ENCODE measurements at places on chromosomes 6 and 20.

DNA sequence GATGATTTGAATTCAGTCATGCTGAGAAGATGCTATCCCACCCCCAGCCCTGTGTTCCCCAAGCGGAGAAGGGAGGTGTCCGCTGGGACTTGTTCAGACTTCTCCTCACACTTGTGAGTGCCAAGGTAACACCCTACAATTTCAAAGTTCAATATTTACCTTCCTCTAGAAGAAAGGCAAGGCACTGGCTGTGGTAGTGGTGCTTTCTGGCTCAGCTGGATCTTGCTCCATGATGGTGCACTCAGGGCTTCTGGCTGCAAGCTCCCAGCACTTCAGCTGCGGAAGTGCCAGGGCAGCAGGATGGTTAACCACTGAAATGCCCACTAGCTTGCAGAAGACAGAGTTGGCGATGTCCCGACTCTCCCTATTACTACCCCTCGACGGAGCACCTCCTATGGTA is 135.4 kb downstream of the MTFR2 start:
- DNase-seq, result no peak

DNA sequence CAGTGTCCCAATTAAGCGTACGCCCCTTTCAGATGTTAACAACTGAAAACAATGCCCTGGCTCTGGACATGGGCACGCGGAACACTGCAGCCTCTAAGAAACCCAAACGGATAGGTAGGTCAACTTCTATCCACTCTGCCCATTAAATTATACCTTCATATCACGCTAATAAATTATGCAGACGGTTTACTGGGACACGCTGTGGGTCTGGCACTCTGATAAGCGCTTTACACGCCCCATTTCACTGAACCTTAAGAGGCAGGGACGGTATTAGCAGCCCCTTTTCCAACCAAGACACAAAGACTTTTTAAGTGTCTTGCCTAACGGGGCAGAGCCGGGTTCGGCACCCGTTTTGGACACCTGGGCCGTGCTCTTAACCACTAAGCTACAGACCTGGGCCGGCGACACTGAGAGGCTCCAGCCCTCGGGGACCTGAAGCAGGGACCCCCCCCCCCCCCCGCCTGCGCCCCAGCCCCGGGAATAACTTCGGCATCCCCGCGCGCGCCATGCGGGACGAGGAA is 744 bp downstream of the STAU1 start:
- DNase-seq, result peak; percentile 25

DNA sequence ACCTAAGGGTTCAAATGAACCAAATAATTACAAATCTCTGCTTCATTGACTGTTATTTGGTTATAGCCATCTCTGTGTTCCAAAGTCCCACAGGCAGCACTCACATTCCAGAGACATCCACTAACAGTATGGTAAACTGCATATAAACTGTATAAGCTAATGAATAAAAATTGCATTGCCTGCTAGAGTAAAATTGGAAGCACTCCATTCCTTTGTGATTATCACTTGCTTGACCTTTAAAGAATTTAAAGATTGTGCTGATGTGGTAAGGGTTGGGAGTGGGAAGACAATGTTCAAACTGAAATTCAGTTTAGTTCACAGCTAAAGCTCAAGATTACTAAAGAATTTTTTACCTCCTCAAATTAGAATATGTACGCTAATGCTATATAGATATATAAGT is 31.0 kb upstream of the OSTM1 start:
- DNase-seq, result no peak

GRCh38 chr6:121435444-121436069 is at the start of gene GJA1:
Gene GJA1 (plus strand): TSS chr6:121435646. CDS start chr6:121446848, 11,202 bp downstream.
- DNase-seq, result no peak

GRCh38 chr20:49115564-49115963 is 69.5 kb downstream of the CSE1L start:
- no peak for DNase-seq

- DNase-seq, result no peak
These were observed 11.7 kb downstream of the LCA5 start for GRCh38 chr6:79525272-79526100.

- no peak for DNase-seq
These were observed 61.5 kb upstream of the UNC93A start for GRCh38 chr6:167229586-167229985.

DNA sequence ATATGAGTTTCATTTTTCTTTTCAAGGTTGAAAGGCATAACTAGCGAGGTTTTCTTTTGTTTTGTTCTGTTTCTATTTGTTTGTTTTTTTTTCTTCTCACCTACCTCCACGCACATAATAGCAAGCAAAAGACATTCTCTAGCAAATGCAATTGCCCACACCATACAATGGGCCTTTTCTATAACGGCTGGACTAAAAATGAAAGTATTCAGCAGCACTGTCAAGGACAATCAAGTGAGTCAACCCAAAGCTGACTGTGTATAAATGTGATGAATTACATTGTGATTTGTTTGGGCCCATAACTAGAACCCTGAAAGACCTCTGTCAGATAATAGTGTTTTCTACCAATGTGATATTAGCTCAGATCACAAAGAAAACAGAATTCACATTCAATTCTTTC is 496.7 kb downstream of the RNF144B start:
- DNase-seq, result no peak

GRCh38 chr6:108666656-108667260 is 106.0 kb downstream of the FOXO3 start:
- no peak for DNase-seq

- DNase-seq, result no peak
These were observed 18.2 kb downstream of the STMND1 start for GRCh38 chr6:17120019-17120418.

- DNase-seq, result no peak
These were observed 4.1 kb upstream of the EFHC1 start for GRCh38 chr6:52415917-52416628.

DNA sequence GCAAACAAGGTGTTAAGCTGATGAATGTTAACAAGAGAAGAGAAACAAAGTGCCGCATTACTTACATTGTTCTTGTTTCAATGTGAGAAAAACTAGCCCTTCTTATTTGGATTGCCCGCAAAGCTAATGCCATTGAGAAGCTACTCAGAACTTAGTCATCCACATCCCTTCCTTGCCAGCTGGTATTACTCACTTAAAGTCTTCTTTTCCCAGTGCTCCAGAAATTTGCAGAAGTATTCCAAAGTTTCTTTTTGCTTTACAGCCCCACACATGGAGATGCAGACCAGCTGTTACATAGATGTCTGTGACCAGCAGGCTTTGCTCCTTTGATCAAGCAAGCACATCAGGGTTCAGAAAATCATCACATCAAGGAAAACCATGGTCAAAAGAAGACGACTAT is 529.0 kb downstream of the TBC1D32 start:
- DNase-seq, result no peak

- no peak for DNase-seq
These were observed 146.9 kb upstream of the SGK1 start for GRCh38 chr6:134464690-134465411.

DNA sequence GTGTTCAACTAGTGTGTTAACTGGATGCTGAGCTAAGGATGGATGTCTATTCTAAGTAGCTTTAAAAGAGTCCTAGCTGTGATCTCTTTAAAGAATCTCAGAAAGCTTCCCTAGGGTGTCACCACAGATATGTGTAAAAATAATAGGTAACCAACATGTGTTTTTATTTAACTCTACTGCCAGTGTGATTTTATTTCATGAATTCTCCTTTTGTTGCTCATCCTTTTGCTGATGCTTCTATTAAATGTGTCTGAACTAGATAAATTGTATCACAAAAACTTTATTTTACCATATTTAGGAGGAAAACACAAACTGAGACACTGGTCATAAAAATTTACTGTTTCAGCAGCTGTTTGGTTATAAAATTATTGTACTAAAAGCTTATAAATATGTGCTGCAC is 809.4 kb upstream of the CITED2 start:
- no peak for DNase-seq

GRCh38 chr20:11447371-11448100 is 470.2 kb upstream of the BTBD3 start:
- no peak for DNase-seq

- DNase-seq, result no peak
These were observed 1353.4 kb downstream of the GRIK2 start for GRCh38 chr6:102746941-102747340.

- no peak for DNase-seq
These were observed 118.2 kb downstream of the TENT5A start for GRCh38 chr6:81634155-81634880.

- no peak for DNase-seq
These were observed 359.7 kb downstream of the BTBD9 start for GRCh38 chr6:38279963-38280588.

- DNase-seq, result no peak
These were observed 15.2 kb downstream of the TBX18 start for GRCh38 chr6:84749181-84749580.

DNA sequence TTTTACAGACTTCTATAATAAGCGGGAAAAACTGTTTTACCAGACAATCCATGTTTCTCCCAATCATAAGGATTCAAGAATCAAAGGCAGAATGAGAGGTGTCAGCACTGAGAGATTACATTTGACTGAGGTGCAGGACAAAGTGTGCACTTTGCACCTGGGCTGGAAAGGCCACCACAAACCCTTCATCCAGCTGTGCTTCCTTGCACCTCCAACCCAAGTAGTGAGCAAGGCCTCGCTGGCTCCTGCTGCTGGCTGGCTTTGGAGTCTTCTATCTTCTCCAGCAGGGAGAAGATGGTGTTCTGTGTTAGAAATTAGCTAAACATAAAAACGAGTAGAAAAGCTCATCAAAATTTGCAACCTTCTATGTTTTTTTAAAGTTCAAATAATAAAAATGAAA is 77.7 kb downstream of the CHD6 start:
- DNase-seq, result no peak

- no peak for DNase-seq
These were observed 4.0 kb downstream of the ELMO2 start for GRCh38 chr20:46402331-46402811.

DNA sequence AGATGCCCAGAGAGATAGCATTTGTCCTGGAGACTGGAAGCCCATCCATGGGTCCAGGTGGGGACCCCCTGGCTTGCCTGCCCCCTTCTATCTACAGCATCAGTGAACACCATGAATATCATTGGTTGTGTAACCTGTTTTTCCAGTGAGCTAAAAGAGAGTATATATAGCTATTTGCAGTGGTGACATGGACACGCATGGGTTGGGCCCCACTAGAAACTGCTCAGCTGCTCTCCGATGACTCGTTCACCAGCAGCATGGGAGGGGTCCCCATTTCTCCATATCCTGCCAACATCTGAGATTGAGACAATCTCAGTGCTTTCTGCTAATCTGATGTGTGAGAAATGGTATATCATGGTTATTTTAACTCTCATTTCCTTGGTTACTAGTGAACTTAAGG is 4.0 kb upstream of the ZC3H12D start:
- DNase-seq, result peak; percentile 60

DNA sequence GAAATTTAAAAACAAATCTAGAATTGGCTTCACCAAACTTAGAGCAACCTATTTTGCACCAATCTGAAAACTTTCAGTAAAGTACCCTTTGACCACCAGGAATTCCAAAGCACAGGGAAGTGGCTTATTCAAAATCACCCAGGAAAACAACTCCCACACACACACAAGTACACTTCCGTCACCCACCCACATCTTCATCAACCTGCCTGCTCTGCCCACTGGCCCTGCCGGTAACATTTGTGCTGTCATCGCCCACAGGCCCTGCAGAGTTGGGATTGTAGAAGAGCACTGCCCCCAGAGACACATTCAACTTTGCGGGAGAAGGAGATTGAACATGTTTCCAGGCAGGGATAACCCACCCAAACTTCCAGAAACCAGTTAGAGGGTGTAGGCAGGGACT is 19.3 kb upstream of the SCML4 start:
- DNase-seq, result peak; percentile 32

DNA sequence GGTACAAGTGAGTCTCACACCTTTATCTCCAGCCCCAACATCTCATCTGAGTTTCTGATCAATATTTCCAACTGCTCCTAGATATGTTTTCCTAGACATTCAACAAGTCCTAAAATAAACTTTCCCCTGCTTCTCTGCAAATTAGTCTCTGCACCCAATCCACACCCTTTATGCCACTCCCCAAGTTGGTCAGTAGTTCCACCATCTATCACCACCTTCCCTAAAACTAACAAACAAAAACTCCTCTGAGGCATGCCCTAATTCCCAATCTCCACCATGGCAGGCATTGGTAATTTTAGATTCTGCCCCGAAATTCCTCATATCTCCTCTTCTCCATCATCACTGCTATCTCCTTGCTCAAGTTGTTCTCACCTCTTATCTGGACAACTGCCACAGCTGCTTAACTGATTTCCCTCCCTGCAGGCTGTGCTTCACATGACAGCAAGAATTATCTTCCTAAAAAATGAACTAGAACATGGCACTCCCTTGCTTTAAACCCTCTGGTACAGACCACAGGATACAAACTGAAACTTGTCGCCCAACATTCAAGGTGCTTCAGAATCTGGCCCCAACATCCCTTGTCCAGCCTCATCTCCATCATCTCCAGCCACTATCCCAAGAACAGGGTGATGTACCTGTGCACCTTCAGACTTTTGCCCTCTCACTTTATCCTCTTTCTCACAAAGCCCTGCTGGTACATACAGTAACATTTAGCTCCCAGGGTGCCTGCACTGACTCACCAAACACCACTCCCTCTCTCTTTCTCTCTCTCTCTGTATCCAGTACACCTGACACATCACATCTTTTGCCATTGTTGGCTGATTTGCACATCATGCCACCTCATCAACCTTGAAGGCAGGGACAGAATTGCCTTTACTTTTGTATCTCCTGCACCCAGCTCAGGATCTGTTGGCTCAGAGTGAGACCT is 55.5 kb downstream of the ZHX3 start:
- DNase-seq, result no peak

DNA sequence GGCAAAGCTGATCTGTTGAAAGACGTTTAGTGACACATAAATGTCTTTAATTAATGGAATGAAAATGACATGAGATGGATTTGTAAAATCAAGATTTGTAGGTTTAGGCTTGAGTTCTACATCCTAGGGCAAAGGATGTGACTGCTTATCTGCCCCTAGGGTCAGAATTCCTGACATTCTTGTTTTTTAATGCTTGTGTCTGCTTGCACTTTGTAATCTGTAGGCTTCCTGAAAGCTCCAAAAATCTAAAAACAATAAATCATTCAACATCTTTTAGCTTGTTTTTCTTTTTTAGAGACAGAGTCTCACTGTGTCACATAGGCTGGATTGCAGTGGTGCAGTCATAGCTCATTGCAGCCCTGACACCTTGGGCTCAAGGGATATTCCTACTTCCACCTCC is 107.9 kb upstream of the MLIP start:
- DNase-seq, result no peak

GRCh38 chr20:21874921-21875320 is 169.5 kb downstream of the PAX1 start:
- DNase-seq, result no peak

DNA sequence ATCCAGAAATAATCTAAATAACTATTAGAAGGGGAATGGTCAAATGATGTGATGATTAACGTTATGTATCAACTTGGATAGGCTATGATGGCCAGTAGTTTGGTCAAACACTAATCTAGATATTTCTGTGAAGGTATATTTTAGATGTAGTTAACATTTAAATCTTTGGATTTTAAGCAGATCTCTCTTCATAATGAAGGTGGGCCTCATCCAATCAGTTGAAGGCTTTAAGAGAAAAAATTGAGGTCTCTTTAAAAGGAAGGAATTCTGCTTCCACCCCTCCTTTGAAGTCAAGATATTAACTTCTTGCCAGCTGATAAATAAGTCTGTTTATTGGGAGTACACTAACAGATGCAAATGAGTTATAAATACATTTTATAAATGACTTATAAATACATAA is 760.0 kb upstream of the SLC35B3 start:
- DNase-seq, result no peak

GRCh38 chr6:154435400-154435945 is 75.0 kb downstream of the CNKSR3 start:
- DNase-seq, result no peak

Data from stimulated activated CD4-positive, alpha-beta T cell treated with anti-CD3 and anti-CD28 coated beads, Interleukin-15, amount 100 ng/mL, for 24 hours (primary cell).